ENCODE measurements at places on chromosomes 3 and 15.

- DNase-seq, result no peak
Measured at GRCh38 chr3:14266361-14266760, 87.7 kb downstream of the LSM3 start.

DNA sequence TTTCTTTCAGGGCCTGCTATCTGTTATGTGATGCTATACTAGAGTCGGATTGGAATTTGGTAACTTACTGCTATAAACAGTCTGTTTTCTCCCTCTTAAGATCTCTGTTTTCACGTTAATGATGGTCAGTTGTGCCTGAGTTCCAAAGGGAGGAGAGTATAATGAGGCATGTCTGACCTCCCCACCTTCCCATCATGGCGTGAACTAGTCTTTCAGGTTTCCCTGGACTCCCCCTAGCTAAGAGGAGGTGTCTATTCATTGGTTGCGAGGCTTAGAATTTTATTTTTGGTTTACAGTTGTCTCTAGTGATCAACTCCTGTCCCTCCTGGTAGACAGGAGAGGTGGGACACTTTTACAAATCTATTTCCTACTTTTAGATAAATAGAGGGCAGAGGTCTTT lies 27.8 kb upstream of the PXYLP1 start:
- no peak for DNase-seq

GRCh38 chr3:122322095-122323075 lies 2.7 kb upstream of the CSTA start:
- no peak for DNase-seq

DNA sequence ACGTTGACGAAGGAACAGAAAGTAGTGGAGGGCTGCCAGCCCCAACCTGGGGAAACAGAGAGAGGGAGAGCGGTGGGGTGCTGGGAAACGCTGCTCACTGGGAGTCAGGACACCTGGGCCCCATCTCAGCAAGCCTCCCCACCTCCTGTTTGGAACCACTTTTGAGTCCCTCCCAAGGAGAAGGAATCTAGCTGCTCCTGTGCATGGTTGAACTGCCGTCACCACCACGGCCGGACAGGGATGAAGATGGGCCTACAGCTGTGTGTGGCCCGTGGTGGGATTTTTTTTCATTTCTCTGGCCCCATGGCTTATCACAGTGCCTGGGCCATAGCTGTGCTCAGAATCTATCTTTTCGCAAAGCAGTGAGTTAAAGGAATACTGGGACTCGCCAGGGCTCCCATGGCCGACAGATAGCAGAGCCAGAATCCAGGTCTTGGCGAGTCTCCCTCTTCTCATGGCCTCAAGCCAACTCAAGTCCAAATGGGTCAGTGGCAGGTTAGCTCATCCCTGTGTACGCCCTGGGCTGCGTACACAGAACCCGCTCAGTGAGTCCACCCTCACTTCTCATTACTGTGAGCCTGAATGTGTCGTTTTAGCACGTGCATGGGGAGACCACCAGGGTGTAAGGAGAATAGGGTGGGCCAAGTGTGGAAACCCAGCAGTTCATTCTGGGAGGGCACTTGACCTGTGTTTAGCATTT lies 271.2 kb downstream of the FAM43A start:
- DNase-seq, result no peak

GRCh38 chr3:14007006-14007405 lies 117.7 kb downstream of the CHCHD4 start:
- no peak for DNase-seq

DNA sequence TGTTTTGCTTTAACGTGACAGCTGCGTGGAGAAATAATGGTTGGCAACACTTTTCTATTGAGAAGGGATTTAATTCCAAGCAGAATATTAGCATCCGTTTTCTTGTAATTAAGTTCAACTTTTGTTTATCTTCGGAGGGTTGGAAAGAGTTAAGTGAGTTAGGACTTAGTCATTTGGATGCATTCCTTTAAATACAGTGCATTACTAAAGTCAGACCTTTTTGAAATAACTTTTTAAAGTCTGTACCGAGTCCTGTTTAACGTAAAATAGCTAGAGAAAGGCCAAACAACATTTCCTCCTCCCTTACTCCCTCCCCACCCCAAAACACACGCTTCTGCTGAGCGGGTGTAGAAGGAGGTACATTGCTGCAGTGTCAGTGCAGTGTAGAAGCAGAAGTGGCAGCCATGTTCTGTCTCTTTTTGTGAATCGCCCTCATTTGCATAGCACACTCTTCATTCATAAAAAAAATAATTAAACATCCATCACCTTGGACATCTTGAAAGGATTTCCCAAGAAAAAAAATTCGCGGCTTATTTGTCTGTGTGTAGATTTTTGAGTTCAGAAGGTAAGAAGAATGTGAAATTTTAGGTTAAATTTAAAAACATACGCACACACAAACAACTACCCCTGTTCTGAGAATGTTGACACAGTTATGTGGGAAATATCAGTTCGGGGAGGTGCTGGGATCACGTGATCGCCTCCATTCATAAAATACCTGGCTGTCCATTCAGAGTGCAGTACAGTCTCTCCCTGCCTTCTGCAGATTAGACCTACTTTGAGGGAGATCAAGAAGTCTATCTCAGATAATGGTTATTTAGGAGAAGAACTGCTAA lies 1.6 kb downstream of the SPRED1 start:
- no peak for DNase-seq

DNA sequence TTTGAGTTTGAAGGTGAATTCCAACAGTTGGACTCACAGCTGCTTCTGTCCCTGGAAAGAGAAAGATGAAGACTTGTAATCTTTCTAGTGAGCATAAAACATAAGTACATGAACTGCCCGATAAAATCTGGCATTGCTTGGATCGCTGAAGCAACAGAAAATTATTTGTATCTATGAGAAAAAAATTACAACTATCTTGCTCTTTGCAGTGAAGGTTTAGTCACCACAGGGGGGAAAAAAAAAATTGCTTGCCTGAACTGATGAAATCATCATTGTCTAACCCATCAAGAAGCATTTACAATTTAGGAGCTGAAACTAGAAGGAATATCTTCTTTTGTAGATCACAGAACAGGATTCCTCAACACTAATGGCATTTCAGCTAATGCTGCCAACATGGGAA lies 20.0 kb downstream of the TMEM207 start:
- no peak for DNase-seq

DNA sequence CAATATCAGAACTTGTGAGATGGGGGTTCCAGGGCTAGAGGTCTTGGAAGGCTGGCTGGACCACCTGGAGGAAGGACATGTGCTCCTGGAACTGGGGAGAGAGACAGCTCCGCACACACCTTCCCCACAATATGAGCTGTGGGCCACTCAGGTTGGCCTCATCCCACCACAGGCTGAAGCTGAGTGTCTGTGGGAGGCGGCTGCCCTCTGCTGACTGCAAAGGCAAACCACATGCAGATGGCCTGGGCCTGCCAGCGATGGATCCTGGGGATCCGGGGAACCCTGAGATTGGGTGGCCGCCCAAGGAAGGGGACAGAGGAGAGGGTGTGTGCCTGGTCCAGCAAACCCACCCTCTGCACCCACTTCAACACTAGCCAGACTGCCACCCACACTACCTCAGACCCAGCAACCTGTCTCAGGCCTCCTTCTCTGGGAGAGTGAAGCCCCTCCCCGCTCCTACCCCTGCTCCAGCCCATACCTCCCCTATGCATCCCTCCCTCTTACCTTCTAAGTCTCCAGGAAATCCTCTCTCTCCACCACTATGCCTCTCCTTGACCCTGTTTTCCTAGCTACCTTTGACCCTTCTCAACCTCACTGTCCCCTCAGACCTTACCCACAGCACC lies 44.8 kb downstream of the CYP11A1 start:
- peak; percentile 35 for DNase-seq
